Retina (tissue), 1 donor: ENCODE measurements at places on chromosomes 16 and 17.

DNA sequence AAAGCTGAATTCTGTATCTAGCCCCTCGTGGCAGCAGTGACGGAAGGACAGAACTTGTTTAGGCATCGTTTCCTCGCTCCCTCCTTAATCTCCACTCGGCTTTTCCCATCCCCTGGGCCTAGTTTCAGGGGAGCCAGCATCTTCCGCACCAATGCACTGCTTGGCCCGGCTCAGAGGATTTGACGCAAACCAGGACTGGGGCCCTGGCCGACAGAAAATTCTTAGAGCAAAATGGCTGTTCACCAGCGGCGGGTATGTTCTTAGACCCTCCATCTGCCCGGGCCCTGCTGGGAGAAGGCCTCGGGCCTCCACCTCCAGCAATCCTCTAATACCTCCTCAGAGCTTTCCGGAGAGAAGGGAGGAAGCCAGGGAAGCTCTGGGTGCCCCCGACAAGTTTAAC, 54.6 kb downstream of the TBC1D16 start:
- peak; percentile 67 for DNase-seq

- no peak for DNase-seq
Observed at GRCh38 chr17:61789872-61790271, 73.5 kb downstream of the BRIP1 start.

DNA sequence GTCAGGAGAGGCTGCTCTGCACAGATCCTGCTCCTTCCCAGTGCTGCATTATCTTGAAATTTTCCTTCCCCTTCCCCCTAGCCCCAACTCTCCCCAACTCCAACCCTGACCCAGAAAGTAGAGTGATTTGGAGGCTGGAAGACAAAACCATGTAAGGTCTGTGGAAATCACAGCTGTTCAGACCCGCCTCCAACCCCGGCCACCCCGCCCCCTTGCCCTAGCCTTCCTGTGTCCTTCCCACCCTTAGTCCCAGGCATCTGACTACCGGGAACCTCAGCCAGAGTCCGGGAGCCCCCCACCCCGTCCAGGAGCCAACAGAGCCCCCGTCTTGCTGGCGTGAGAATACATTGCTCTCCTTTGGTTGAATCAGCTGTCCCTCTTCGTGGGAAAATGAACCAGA, at the start of gene AOC3:
Gene AOC3, plus strand, starts transcription at position 246 of the 400 bp plus-strand sequence. Its CDS starts 145 bp downstream, at position 391.
- no peak for DNase-seq

GRCh38 chr16:83392743-83393142, 415.0 kb upstream of the HSBP1 start:
- DNase-seq: no peak

DNA sequence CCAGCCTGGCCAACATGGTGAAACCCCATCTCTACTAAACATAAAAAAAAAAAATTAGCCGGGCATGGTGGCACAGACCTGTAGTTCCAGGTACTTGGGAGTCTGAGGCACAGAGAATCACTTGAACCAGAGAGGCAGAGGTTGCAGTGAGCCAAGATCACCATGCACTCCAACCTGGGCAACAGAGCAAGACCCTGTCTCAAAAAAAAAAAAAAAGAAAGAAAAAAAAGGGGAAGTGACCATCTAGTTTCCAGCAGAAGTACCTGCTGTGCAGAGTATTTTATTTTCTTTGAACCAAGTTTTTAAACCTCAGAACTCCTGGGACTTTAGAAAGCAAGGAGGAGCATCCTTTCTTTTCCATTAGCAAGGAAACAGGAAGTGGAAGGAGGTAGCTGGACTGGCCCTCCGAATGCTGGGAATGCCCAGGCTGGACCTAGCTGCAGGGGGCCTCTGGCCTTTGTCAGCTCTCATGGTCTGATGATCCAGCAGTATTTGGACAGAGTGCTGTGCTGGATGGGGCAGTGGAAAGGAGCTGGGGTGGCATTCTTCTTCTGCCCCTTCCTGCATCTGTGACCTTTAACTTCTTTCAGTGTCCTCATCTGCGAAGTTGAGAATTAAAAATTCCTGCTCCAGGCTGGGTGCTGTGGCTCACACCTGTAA, 6.6 kb downstream of the GID4 start:
- DNase-seq: no peak

DNA sequence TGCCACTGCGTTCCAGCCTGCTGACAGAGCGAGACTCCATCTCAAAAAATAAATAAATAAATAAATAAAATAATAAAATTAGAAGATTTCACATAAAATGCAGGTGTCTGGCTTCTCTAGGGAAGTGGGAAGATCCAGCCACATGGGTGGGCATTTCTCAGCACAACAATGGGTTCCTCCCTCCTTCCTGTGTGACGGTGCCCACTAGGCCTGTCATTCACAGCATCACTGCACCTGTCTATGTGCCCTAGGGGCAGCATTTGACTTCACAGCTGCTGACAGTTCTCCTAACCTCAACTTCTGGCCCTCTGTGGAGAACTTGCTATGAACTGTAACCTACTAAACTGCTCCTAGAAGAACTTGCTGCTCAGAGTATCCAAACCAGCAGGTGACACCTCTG, 3.0 kb downstream of the ABHD15 start:
- no peak for DNase-seq

DNA sequence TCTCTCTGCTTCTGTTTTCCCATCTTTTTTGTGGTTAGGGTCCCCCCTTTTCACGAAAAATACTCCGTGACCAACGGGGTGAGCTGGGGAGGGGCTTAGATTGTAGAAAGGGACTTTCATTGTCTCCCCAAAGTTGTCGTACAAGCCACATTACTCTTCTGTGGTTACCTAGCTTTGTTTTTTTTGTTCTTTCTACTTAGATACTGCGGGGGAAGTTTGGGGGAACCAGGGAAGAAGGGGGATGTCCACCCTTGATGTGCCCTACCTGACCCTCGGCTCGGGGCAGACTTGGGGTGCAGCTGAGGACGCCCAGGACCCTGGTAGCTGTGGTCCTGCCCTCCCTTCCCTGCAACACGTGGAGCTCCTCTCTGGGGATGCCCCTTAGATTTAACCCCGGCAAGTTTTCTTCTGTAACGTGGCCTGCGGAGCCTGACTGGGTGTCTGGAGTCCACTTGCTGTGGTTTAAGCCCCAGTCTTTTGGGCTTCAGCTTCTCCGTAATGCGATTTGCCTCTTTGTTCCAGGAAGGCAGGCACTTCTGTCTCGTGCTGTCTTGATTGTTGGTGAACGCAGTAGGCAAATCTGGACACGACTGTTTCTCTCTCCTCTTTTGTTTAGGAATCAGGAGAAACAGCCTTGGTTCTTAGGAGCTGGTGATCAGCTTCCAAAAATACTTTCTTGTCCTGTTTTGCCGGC, 892 bp downstream of the ABCC1 start:
- peak; percentile 57 for DNase-seq

GRCh38 chr17:32527146-32527545, 40.4 kb downstream of the CDK5R1 start:
- no peak for DNase-seq

DNA sequence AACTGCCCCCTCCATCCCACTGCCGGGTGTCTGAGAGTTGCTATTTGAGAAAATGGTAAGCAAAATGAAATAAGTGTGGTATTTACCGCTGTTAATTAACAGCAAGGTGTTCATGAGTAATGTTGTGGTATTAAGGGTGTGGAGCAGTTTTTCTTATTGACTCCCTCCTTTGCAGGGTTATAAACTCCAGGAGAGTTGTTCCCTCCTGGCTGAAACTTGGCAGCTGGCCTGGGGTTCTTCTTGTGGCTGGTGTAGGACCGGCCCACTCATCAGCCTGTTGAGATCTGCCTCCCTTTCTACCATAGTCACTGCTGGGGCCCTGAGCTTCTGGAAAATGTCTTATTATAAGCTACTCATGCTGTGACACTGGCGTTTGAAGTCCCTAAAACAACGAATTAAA, 128.6 kb downstream of the SOX9 start:
- no peak for DNase-seq

GRCh38 chr17:50412188-50412732, 13.8 kb upstream of the ACSF2 start:
- DNase-seq: no peak

DNA sequence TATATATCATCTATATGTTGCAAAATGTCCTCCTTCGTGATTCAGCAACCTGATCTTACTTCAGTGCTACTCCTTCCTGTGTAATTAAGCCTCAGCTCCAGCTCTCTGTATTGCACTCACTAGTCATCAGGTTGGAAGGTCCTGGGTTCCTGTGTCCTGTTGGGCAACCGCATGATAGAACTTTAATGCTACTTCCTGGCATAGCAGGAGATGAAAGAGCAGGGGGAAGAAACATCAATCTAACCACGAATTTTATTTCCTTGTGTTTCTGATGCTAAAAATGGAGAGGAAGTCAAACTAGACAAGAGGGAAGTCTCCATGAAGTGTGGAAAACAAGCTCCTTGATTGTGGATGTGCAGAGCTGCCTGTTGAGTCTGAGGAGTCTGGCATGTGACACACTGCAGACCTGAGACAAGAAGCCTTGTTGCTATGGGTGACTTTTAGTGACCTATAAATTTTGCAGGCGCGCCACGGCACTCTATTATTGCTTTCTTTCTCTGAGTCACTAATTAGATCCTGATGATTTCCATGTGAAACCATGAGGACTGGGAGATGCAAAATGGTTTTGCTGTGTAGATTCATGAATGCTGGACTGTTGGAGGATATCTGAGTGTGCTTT, 25.6 kb downstream of the IGSF6 start:
- no peak for DNase-seq

DNA sequence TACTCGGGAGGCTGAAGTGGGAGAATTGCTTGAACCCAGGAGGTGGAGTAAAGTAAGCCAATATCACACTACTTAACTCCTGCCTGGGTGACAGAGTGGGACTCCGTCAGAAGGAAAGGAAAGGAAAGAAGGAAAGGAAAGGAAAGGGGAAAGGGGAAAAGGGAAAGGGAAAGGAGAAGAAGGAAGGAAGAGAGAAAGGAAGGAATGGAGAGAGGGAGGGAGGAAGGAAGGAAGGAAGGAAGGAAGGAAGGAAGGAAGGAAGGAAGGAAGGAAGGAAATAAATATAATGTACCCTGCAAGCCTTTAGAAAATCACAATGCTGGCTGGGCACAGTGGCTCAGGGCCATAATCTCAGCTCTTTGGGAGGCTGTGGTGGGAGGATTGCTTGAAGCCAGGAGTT, 27.3 kb downstream of the SLC5A11 start:
- no peak for DNase-seq

DNA sequence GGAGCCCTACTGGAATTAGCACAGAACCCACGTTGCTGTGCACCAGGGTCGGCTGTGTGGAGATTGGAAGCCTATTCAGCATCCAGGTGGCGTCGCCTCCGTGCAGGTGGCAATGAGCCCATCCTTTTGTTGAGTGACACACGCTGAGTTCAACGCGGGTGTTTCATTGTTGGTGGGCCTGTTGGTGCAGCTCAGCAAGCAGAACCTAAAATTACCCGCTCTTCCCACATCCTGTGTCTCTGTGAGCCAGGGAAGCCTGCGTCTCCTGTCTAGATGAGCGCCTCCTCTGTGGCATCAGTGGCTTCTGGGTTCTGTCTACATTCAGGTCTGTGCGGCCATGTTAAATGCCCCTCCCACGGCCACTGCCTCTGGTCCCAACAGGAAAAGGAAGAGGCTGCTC, 14.5 kb downstream of the CD2BP2 start:
- DNase-seq: no peak

DNA sequence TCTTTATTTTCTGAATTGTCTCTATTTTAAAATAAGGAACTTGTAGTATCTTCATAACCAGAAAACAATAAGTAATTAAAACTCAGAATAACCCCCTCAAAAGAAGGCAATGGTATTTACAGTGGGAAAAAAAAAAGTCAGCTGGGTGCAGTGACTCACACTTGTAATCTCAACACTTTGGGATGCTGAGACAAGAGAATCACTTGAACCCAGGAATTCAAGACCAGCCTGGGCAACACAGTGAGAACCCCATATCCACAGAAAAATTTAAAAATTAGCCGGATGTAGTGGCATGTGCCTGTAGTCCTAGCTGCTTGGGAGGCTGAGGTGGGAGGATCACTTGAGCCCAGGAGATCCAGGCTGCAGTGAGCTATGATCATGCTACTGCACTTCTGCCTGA, 33.5 kb downstream of the ADAM11 start:
- DNase-seq: no peak

GRCh38 chr17:35726127-35726952, 5.1 kb upstream of the RASL10B start:
- DNase-seq: peak; percentile 44

- DNase-seq: no peak
Observed at GRCh38 chr17:77352441-77352840, 211.7 kb downstream of the SEC14L1 start.

- no peak for DNase-seq
Observed at GRCh38 chr17:48522031-48522653, 8.7 kb downstream of the HOXB1 start.

GRCh38 chr16:88074041-88074440, 122.8 kb downstream of the BANP start:
- no peak for DNase-seq

- no peak for DNase-seq
Observed at GRCh38 chr16:15572329-15573001, 70.5 kb downstream of the MARF1 start.

DNA sequence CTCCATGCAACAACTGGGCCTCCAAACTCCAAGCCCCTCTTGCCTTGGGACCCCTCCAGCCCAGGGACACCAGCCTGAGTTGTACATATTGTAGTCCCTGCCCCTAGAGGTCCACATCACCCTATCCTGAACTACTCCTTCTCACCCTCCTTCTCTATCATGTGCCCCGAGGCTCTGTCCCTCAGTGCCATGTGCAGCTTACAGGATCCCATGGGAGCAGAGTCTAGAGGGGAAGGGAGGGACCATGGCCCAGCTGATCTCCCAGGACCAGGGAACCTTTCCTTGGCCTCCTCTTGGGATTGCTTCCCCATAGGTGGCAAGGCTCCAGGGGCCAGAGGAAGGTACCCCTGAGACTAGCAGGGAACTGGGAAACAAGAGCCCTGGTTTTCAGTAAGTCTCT, 35.3 kb downstream of the TMEM132E start:
- no peak for DNase-seq

GRCh38 chr17:80892019-80892855, 99.4 kb upstream of the CHMP6 start:
- DNase-seq: peak; percentile 44

GRCh38 chr17:57874434-57875289, 24.8 kb upstream of the MRPS23 start:
- DNase-seq: peak; percentile 84

DNA sequence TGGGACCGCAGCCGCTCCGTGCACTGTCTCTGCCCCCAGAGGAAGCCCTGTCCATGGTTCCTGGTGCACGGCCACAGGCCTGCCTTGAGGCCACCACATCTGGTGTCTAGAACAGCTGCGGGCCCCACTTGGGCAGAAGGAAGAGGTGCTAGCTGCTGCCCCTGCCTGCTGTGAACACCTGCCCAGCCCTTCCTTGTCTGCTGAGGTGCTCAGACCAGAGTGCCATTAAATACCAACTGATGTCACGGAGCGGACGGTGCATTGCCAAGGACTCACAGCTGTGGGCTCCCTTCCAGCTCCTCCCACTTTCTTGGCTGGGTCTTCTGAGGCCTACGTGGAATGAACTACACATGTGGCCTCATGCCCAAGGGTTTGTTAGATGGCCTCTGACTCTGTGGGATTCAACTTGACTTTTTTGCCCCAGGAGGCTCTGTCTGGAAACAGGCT, 146.1 kb downstream of the RAB11FIP4 start:
- DNase-seq: no peak
